ENCODE measurements at places on chromosomes 11 and 22.

- no peak for DNase-seq
These were observed 17.1 kb upstream of the GNAZ start for GRCh38 chr22:23053051-23053707.

- no peak for DNase-seq
These were observed 684.7 kb downstream of the TBC1D22A start for GRCh38 chr22:47446821-47447810.

DNA sequence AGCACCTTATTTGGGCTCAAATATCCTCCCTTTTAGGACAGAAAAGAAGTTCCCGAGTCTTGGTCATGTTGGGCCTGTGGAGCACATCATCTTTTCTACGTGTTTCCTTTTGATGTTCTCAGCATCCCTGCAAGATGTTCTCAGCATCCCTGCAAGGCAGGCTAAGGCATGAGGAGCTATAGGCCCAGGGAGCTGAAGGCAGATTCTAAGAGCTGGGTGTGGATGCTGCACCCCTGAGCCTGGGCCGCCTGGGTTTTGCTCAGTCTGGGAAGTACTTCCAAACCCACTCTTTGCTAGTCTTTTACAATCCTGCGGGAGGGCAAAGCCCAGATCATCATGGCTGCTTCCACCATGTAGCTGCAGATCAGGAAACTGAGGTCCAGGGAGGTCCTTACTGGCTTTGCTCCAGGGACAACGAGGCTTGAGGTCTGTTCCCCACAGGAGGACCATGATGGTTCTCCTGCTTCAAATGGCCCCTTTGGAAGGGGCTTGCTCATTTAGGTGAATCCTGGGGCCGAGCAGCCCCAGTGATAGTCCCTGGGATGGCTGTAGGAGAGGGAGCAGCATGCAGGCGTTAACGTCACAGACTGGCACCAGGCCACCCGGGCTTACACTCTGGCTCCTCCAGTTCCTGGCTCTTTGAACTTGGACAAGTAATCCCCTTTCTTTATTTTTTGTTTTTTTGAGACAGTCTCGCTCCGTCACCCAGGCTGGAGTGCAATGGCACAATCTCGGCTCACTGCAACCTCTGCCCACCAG, 10.6 kb downstream of the LRRC75B start:
- no peak for DNase-seq

- DNase-seq = no peak
These were observed 29.2 kb upstream of the CBX6 start for GRCh38 chr22:38901111-38901641.

DNA sequence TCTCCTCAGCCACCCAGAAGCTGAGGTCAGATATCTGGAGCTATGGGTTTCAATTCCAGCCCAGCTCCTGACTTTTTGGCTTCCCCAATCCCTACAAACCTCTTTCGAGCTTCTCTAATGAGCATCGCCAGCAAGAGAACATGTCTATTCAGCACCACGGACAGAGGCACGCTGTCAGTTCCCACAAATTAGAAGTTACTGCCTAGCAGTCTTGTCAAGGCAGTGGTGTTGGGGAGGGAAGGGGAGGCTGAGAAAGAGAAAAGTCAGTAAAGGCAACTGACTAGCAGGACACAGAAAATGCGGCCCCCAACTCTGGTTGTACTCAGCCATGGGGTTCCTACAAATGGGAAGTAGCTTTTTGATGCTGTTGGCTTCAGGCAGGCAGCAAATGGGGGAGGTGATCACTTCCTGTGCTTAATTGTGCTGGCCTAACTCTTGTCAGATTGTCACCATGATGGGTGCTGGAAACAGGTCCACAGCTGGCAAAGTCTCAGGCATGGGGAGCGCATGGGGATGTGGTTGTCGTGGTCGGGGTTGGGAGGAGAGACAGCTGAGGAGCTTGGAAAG, 205.9 kb downstream of the ST3GAL4 start:
- peak; percentile 54 for DNase-seq

GRCh38 chr11:36403661-36404060, 106.4 kb downstream of the TRAF6 start:
- no peak for DNase-seq

DNA sequence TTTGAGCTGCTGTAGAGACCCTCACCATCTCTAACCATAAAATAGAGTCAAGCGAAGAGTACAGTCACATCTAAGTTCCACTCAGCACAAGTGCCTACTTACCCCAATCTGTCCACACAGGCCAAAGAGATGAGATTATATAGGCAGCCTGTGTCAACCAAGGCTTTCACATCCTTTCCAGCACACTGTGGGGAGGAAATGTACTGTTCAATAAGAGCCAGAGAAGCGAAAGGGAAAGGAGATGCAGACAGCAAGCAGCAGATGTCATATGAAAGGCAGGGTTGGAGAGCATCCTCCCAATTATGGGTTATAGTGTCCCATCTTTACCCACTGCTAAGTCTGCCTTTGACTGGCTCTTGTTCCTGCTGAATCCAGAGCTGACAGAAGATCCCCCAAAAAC, 16.4 kb downstream of the NRIP3 start:
- no peak for DNase-seq

GRCh38 chr11:134512571-134513538, 100.8 kb upstream of the B3GAT1 start:
- DNase-seq = no peak

DNA sequence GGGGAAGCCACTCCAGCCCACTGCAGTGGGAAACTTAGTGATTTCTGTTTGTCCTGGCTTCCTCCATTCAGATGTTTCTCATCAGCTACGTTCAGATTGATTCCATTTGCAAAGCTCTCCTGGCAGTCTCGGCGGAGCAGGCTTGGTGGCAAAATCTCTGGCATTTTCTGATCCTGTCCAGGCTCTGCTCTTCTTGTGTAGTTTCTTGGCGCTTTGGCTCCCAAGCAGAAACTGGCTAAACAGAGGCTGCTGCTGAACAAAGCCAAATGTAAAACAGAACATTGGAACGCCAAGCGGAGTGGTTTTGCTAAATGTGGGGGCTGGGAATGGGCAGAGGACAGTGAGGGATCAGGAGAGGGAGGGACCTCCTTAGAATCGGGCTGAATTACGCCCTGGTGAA, 36.7 kb downstream of the ADAMTS8 start:
- DNase-seq = no peak
